ENCODE measurements at places on chromosomes 2 and 18. TPM values are rescaled to one million over a fixed set of nuclear protein-coding genes. Genes with fewer than 3 reads are reported as not detected.

SOS1 gene
- total RNA-seq = 15.1 TPM

ADGRF3 gene
- total RNA-seq = 0.29 TPM

BMP10 gene
- not detected for total RNA-seq

ONECUT2 gene
- 0.37 TPM for total RNA-seq

UGT1A6 gene
- 1.1 TPM for total RNA-seq

Data from A549 treated with Hydrocortisone at 1 μM for 4 hours (cell line).